ENCODE measurements at places on chromosomes 1 and 21. TPM values are rescaled to one million over a fixed set of nuclear protein-coding genes. Genes with fewer than 3 reads are reported as not detected.

GRCh38 chr1:53145942-53146708, 3.7 kb upstream of the SLC1A7 start:
- peaks cover 8% of the 10 kb centered on the region for H3K27me3 ChIP-seq
- DNase-seq, result no peak
- no peak overlapping the region for H3K27ac ChIP-seq

DNA sequence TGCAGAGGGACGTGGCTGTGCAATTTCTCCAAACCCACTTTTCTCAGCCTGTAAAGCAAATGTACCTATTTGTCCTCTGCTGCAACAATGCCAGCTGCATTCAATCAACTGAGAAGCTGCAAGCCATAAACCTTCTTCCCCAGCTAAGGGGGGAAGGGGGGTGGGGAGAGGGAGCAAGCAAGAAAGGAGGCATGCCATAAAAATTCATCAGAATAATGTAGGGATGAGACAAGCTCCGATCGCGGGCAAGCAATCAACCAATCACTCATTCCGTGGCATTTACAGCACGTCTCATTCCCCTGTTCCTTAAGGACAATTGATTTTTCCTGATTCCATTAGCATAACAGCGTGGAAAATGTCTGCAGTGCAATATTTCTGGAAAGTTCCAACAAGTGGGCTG, 144.8 kb downstream of the DMRTA2 start:
- H3K36me3 ChIP-seq, result no peaks in the 10 kb centered on the region
- H3K4me1 ChIP-seq, result no peaks in the 10 kb centered on the region
- no peak overlapping the region for H3K27ac ChIP-seq
- no peak for DNase-seq
- no peak overlapping the region for H3K4me3 ChIP-seq
- H3K27me3 ChIP-seq, result peaks cover 15% of the 10 kb centered on the region

- H3K27ac ChIP-seq, result no peak overlapping the region
- peaks cover 4% of the 10 kb centered on the region for H3K27me3 ChIP-seq
- H3K4me1 ChIP-seq, result no peaks in the 10 kb centered on the region
- no peak for DNase-seq
- H3K4me3 ChIP-seq, result no peak overlapping the region
Observed at GRCh38 chr1:177944016-177944949, 25.6 kb downstream of the SEC16B start.

GRCh38 chr1:9845914-9846313, 22.1 kb upstream of the CLSTN1 start:
- H3K4me3 ChIP-seq, result no peak overlapping the region
- H3K4me1 ChIP-seq, result peaks cover 22% of the 10 kb centered on the region
- H3K27me3 ChIP-seq, result no peaks in the 10 kb centered on the region
- H3K27ac ChIP-seq, result no peak overlapping the region

- H3K4me3 ChIP-seq, result no peak overlapping the region
- no peaks in the 10 kb centered on the region for H3K36me3 ChIP-seq
- DNase-seq, result no peak
- no peak overlapping the region for H3K27ac ChIP-seq
Observed at GRCh38 chr1:227996187-227996950, 10.4 kb upstream of the WNT3A start.

DNA sequence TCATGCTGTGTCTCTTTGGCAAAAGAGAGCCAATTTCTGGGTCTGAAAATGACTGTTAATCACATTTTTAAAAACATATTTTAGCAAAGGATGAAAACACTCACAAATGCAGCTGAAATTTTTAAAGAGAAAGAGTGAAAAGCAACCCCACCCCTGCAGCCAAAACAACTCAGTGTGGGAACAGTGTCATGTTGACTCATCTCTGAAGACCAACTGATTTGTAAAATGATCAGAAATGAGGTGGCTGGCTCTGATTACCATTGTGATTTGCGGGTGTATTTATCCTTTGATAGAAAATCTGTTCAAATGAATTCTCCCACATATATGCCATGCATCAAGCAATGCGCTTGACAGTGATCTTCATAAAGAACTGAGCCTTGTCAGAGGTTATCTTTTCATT, 287.0 kb upstream of the ESRRG start:
- H3K36me3 ChIP-seq, result no peaks in the 10 kb centered on the region
- H3K27ac ChIP-seq, result no peak overlapping the region
- no peaks in the 10 kb centered on the region for H3K4me1 ChIP-seq

The TSPAN2 gene
- 0.91 TPM for total RNA-seq

The CLCN6 gene
- total RNA-seq, result 79.6 TPM

All from activated B cell treated with CpG ODN at 0.5 μM for 24 hours (primary cell).